Stimulated activated CD4-positive, alpha-beta T cell treated with anti-CD3 and anti-CD28 coated beads, Interleukin-12 subunit alpha, Interleukin-12 subunit beta, amount 100 ng/mL, for 24 hours (primary cell): ENCODE measurements at places on chromosomes 6 and 20.

DNA sequence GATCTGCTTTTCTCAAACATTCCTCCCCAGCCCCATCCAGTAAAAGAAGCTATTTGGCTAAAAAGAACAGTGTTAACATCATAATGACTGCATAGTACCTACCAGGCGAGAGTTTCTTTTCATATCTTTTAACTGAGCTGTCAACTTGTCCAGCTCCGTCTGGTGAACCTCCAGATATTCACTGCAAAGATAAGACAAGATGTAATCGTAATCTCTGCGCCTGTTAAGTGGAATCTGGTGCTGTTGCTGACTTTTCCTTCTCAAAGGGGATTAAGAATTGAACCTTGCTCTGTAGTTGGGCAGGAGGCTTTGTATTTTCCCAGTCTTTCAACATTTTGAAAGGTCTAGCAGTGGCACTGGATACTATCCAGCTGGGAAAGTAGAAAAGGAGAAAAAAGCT lies 63.0 kb downstream of the RIPOR2 start:
- DNase-seq, result no peak

GRCh38 chr20:50883856-50884255 lies 47.4 kb downstream of the ADNP start:
- DNase-seq, result no peak

- DNase-seq, result no peak
These were observed 23.0 kb upstream of the IL17A start for GRCh38 chr6:52162940-52163908.

DNA sequence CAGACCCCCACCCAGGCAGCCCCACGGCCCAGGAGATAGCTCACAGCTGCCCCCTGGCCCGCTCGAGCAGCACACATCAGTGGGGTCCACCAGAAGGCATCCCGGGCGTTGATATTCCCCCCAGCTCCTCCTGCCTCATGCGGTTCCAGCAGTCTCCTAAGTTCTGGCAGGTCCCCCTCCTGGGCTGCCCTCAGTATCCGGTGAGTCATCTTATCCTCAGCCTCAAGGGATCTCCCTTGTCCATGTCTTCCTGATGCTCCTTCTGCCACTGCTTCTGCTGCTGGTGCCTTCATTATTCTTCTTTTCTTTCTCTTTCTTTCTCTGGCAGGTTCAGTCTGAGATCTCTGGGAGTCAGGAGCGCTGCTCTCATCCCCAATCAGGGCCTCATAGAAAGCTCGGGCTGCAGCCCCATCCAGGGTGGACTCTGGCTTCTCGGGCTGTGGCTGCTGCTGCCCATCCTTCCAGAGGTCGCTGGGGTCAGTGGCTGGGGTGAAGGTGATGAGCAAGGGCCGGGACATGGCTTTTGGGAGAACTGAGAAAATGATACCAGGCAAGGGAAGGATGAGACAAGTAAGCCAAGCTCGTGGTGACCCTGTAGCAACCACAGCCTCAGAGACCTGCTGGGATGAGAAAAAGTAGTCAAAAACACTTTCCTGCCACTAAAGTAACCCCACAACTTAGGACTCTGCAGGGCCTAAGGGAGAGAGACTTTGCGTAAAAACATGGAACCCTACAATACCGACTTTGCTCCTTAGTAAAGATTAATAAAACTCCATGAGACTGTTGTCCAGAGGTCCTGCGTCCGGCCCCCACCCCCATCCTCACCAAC lies 622 bp downstream of the GPANK1 start:
- no peak for DNase-seq

DNA sequence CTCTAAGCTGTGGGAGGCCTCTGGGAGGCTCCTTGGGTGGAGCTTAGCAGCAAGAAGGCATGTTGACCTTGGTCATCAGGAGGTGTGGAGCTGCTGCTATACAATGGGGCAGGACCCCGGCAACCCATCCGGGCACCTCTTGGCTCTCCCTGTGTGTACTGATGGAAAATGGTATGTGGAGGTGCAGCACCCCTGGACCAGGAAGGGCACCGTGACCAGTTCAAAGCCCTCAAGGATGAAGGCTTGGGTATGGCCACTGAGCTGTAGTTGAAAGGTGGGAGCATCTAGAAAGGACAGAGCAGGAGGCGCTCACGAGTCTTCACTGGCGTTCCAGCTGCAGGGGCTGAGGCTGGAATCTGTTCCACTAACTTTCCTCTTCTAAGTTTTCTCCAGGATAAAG lies 6.7 kb upstream of the IRF4 start:
- no peak for DNase-seq

DNA sequence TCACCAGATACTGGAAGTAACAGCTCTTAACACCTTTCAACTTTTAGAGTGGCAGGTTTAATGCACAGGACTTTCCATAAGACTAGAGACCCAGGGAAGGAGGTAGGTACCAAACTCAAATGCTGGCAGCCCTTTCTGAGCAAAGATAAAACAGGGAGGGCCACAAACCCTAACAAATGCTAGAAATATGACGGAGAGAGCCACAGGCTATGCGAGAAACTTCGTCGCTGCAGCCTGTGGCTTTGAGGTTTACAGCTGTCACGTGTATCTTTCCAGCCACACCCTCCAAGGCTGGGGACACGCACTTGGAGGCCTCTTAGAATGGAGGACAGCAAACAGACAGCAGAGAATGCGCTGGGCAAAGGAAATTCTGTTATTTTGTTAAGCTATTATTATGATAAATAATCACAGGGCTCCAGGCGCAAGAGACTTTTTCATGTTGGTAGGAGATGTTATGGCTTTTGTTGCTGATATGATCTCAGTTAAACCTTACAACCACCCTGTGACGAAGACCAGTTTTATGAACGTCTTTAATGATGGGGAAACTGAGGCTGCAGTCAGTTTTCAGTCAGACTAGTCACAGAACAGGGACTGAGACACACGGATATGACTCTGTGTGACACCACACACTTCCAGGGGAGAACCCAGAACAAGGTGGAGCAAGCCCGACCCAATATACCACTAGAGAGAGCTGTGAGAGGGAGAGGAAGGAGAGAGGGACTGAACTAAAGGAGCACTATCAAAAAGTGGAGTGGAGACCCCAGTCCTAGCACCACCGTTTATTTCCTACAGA lies 2.0 kb downstream of the TRAM2 start:
- DNase-seq, result peak; percentile 21

- DNase-seq, result no peak
These were observed 152.2 kb upstream of the EXOC2 start for GRCh38 chr6:845101-845500.

- no peak for DNase-seq
These were observed 10.7 kb upstream of the EDN1 start for GRCh38 chr6:12279322-12280091.

- peak; percentile 79 for DNase-seq
These were observed 713 bp upstream of the ELMO2 start for GRCh38 chr20:46406986-46407670.

DNA sequence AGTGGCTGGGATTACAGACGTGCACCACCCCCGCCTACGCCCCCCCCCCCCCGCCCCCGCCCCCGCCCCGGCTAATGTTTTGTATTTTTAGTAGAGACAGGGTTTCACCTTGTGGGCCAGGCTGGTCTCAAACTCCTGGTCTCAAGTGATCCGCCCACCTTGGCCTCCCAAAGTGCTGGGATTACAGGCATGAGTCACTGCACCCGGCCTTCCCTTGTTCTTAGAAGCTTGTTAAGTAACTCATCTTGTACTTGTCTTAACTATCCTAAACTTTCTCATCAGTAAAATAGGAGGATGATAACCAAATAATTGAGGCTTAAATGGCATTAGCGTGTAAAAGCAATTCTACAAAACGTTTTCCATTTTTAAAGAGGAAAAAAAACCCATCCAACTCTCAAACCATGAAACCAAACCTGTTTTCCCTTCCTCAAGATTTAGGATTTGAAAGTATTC lies 4.2 kb downstream of the CDYL start:
- DNase-seq, result no peak

DNA sequence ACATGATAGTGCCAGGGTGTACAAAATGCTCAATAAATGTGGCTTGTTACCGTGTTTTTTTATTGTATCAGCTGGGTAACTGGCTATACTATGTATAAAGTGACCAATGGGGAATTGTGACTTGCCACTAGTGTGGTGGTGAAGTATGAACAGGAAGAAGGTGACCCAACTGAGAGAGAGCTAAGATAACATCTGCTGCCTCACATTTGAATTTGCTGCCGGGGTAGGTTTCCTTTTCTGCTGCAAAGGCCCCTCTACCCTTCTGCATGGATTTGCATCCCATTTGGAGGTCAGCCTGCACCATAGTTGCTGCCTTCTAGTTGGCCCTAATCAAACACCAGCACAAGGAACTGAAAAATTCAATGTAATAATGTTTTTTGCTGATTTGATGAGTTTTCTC lies 24.1 kb downstream of the IL17A start:
- no peak for DNase-seq

DNA sequence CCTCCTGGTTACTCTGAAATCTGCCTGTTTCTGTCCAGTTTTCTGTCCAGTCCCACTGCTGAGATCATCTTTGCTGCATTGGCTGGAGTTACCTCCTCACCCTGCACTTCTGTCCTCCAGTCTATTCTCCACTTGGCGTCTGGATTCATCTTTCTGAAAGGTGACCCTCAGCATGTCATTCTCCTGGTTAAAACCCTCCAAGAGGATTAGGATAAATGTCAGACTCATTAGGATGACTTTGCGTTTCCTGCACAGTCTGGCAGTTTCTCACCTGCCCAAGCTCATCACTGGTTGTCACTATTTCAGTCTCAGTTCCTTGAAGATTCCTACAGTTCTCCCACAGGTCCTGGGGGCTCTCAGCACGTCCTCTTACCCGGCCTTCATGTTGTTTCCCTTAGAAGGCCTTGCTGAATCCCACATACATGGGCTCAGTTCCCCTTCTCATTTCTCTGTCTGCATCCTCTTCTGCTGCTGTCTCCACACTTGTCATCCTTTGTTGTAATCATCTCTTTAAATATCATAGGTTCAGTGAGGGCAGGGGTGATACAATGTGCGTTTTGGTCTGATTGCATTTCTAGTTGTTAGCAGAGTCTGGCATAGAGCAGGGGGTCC lies 374.8 kb downstream of the QKI start:
- no peak for DNase-seq

GRCh38 chr6:153858529-153858928 lies 180.5 kb upstream of the OPRM1 start:
- no peak for DNase-seq

- DNase-seq, result no peak
These were observed 169.4 kb upstream of the JAG1 start for GRCh38 chr20:10843146-10843711.

DNA sequence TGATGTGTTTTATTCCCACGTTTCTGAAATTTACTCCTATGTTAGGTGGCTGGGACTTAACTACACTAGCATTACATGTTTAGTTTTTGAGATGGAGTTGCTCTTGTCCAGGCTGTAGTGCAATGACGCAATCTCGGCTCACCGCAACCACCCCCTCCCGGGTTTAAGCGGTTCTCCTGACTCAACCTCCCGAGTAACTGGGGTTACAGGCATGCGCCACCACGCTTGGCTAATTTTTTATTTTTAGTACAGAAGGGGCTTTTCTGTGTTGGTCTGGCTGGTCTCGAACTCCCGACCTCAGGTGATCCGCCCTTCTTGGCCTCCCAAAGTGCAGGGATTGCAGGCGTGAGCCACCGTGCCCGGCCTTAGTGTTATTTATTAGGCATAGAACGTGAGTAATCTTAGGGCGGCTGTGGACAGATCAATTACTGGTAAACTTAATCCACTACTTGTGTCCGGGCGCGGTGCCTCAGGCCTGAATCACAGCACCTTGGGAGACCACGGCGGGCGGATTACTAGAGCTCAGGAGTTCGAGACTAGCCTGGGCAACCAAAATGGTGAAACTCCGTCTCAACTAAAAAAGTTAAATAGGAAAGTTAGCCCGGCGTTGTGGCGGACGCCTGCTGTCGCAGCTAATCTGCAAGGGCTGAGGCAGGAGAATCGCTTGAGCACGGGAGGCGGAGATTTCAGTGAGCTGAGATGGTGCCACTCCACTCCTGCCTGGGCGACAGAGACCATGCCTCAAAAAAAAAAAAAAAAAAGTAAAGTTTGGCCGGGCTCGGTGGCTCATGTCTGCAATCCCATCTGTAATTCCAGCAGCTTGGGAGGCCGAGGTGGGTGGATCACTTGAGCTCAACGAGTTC lies 123.7 kb upstream of the BTN3A2 start:
- DNase-seq, result peak; percentile 61

GRCh38 chr20:43812216-43812615 lies 85.4 kb upstream of the GTSF1L start:
- DNase-seq, result no peak

GRCh38 chr6:125231133-125231532 lies 70.6 kb downstream of the HDDC2 start:
- no peak for DNase-seq

DNA sequence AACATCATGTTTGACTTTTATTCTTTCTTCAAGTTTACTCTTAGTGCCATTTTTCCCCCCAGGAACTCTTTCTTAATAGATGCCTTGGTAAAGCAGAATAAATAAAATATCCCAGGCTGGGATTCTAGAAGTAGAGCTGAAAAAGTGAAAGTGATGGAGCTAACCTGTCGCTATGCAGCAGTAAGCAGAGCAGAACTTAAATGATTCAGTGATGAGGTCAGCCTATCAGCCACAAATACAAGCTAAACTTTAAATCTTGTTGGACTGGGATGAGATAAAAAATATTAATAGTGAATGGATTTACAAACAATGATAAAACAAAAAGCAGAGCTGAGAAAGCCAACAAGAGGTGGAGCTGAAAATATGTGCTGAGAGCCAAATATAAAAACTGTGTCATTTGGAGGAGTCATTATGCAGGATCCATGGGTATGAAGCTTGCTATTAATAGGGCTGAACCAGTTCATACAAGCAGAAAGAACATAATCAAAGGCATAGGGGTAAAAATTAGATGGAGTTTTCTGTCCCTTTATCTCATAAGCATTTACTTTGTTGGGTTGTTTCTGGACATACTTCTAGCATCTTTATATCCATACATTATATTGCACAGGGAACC lies 877.8 kb downstream of the EPHA7 start:
- DNase-seq, result no peak

GRCh38 chr6:5464099-5464885 lies 203.0 kb downstream of the FARS2 start:
- DNase-seq, result no peak

GRCh38 chr20:6994452-6994851 lies 227.0 kb downstream of the BMP2 start:
- no peak for DNase-seq

DNA sequence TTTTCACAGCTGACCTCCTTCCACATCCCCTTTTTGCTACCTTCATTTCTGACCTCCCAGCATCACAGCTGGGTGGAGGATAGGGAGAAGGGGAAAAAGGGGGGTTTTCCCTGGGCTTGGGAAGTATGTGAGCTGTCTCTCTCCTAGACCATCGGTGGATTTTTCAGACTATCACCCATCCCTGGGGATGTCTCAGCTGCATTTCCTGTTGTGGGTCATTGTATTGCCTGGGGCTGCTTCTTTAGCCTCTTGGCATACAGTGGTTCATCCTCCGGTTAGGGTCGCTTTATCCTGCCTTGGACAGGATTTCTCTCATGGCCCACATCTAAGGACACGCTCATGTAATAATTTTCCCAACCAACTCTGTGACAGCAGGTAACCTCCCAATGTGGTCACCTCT lies 142.5 kb upstream of the ARG1 start:
- DNase-seq, result no peak

GRCh38 chr6:42393339-42393738 lies 58.4 kb downstream of the TRERF1 start:
- DNase-seq, result no peak
